ENCODE measurements at places on chromosomes 4 and X.

DNA sequence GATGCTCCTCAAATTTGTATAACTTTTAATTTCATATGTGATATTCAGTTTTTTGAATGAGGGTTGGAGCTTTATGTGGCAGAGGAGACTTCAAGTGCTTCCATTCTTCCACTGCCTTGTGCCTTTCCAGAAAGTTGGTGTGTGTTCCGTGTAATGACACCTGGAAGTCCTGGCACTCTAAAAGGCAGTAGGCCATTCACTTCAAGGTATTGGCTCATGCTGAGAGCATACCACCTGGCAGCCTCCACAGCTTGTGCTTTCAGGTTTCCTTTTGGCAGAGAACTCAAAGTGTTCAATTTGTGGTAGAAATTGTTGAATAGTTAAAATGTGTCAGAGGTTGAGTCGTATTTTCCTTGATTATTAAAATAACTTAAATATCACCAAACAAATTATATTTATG, 49.6 kb downstream of the GRIA2 start:
- no peak for DNase-seq

GRCh38 chr4:176635372-176636261, 157.1 kb downstream of the VEGFC start:
- no peak for DNase-seq

DNA sequence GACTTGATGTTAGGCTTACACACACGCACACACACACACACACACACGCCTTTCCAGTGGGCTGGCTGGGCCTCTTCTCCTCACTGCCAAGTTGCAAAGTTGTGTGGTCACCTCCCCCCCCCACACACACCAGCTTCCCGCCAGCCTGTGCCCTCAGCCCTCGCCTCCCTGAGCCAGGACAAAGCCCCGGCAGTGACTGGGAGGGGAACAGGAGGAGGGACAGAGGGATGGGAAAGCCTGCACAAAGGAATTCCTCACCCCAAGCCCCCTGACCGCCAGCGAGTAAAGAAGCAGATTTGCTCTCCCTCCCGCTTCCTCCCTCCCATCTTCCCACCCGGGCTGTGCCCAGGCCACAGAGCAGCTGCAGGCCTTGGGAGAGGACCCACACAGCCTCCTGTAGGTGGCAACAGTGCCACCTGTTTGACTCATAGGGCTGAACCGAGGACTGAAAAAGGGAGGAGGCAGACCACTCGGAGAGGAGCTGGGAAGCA, at the start of gene GDPD2:
TSS of gene GDPD2 (plus strand) at position 464 of the 491 bp plus-strand sequence. CDS start 1,671 bp downstream, outside the sequence.
- no peak for DNase-seq

- DNase-seq, result no peak
These were observed 52.0 kb upstream of the HS3ST1 start for GRCh38 chr4:11480683-11481082.

DNA sequence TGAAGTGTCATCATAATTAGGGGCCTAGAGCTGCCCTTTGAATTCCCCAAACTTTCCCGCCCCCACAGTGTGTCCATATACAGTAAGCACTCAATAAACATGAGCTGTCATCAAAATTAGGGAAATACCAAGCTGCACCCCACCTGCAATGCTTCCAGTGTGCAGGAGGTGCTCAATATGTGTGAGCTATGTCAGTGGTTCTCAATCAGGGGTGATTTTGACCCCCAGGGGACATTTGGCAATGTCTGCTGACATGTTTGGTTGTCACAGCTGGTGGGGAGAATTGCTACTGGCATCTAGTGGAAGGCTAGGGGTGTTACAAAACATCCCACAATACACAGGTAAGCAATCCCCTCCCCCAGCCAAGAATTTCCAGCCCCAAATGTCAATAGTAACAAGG, 748 bp downstream of the CFP start:
- no peak for DNase-seq

- DNase-seq, result no peak
These were observed 146.8 kb downstream of the PTTG2 start for GRCh38 chr4:38106886-38107514.

GRCh38 chr4:29588617-29589016, 1131.6 kb upstream of the PCDH7 start:
- no peak for DNase-seq

DNA sequence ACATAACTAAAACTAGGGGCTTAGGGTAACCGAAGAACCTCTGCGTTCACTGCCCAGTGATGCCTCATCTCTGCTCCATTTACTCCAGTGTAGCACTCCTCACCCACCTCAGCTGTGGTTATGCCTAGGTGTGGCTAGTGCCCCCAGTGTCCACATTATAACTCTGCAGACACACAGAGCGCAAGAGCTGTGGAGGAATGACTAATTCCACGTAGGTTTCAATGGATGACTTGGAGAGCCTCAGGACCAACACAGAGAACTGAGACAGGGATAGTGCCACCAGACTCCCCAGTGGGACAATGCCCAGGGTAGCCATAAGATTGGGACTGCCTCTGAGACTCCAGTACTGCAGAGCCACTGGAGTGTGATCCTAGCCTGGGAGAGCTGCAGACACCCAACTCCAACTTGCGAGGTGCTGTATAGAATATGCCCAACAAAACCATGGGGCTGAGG, 542.4 kb upstream of the DIPK2B start:
- no peak for DNase-seq

DNA sequence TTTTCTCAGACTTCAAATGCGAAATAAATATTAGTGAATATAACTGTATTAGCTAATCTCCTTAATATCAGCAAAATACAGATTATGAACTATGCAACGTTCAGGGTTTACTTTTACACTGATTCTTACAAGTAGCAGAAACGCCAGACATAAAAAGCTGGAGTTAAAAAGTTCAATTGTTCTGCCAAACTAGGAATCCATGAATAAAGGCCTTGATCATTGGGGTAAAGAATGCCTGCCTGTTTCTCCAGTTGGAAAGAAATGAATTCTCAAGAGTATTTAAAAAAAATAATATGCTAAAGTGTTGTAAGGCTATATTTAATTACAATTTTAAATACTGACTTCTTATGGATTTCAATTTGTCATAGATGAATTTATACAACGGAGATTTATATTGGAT, 612.2 kb downstream of the DMD start:
- DNase-seq, result no peak

- no peak for DNase-seq
These were observed 603.2 kb downstream of the STIM2 start for GRCh38 chr4:27463816-27464215.

DNA sequence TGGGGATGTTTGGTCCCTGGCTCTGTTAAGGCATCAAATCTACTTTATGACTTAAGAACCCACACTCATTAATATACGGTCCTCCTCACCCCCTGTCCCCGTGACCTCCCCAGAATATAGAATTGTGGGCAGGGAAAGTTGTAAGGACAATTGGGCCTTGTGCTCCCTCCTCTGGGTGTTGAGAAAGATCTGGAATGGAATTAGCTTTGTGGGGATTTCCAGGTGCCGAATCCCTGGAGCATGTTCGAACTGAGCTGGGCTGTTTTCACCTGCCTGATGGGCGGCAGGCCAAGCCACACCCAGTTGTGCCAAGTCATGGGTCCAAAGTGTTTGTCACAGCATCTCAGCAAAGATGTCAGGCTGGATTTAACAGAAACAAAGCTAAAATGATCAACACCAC, 349.3 kb upstream of the KLF3 start:
- no peak for DNase-seq

DNA sequence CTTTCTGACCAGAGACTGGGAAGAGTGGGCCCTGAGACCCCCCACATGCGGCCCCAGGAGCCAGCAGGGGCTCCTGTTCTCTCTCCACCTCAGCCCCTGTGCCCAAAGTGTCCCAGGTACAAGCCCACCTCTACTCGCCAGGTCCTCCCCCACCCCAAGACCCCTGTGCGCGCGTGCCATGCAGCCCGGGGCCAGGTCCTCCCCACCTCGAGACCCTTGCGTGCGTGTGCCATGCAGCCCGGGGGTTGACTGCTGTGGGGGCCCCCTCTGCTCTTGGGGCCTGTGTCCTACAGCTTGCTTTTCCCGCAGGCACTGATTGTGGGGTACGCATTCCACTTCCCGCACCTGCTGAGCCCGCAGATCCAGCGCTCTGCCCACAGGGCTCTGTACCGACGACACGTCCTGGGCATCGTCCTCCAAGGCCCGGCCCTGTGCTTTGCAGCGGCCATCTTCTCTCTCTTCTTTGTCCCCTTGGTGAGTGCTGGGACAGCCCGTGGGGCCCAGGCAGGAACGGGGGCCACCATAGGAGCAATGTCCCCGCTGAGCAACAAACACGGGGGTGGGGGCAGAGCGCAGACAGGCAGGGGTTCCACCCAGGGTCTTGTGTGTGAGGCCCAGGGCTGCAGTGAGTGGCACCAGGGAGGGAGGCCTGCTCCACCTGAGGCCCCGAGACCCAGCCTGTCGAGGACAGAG, 20.3 kb downstream of the DGKQ start:
- no peak for DNase-seq

DNA sequence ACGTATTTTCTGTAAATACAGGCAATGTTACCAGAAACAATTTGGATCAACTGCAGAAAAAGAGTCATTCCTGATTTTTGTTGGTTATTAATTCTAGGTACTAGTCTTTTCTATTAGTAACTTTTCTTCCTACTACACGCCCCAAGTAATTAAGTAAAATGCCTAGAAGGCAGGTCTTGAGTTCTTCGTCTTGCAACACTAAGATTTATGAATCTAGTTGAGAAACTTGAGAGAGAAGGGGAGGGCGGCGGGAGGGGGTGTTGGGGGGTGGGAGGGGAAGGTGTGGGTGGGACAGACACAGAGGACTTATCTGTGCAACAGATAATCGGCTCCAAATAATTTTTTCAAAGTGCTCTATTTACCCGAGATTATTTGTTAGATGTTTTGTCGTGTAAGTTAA, 3.0 kb downstream of the RAP2C start:
- no peak for DNase-seq

- DNase-seq, result no peak
These were observed 1450.7 kb upstream of the TENM3 start for GRCh38 chr4:180792541-180792940.

DNA sequence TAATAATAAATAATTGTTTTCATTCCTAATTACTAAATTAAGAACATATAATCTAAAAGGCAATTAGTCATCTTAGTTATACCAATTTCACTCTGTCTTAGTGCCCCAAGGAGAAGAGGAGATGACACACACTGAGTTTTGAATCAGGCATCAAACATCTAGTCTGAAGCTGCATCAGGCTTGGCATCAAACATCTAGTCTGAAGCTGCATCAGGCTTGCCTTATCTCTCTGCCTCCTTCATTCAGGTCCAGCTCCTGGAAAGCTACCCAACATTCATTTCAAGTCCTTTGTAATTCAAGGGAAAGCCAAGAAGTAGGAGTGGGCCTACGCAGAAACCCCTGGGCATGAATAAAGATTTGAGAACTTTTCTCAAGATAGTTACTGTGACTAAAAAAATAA, 62.2 kb downstream of the SH3RF1 start:
- DNase-seq, result no peak

DNA sequence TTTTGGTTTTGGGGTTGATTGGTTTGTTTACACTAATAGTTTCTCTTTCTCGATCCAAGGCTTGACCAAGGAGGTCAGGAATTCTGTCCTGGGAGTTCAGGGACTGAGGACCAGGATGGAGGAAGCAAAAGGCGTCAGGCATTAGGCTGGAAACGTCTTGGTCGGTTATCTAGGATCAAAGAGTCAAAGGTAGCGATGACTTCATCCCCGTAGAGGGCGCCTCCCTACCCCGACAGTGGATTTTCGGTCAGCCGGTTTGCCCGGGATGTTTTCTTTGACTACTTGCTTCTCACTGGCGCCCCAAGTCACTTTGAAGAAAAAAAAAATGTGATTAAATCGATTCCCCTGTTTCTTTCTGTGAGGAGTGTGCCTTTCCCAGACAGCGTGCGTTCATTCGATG, 980 bp upstream of the FHDC1 start:
- DNase-seq, result no peak

DNA sequence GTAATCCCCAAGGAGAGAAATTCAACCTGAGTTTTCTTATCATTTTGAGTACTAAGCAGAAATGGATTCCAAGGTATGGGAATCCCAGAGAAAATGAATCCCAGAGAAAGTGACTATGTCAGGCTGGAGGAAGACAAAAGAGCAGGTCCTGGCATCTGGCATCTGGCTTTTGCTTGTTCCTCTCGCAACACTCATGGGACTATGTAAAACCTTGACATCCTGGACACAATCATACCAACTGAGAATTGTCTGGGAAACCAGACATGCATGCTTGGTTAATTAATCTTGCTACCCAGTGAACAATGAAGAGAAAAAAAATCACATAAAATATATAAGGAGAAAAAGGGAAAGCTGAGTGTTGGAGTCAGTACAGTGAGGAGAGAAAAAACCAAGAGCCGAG, 12.9 kb downstream of the DCAF8L1 start:
- DNase-seq, result no peak

GRCh38 chr4:71074452-71075299, 81.2 kb downstream of the DCK start:
- DNase-seq, result no peak

DNA sequence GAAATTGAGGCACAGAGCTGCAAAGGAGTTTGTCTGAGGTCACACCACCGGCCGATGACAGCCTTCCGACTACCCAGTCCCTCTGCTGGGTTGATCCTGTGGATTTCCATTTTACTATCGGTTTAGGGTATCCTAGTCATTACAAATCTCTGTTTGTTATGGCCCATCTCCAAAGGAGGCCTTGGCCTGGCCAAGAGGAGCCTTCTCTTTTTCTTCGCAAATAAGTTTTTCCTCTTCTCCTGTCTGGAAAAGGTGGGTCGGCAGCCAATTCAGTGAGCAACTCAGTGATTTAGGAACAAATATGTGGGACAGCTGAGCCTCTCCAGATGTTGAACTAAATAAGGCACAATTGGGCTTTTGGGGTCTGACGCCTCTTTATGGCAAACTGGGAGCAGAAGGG, 169.2 kb upstream of the RBPJ start:
- DNase-seq, result no peak

GRCh38 chr4:600850-601515, 24.4 kb upstream of the PDE6B start:
- no peak for DNase-seq

GRCh38 chr4:84503495-84504437, 4.7 kb upstream of the NKX6-1 start:
- no peak for DNase-seq

DNA sequence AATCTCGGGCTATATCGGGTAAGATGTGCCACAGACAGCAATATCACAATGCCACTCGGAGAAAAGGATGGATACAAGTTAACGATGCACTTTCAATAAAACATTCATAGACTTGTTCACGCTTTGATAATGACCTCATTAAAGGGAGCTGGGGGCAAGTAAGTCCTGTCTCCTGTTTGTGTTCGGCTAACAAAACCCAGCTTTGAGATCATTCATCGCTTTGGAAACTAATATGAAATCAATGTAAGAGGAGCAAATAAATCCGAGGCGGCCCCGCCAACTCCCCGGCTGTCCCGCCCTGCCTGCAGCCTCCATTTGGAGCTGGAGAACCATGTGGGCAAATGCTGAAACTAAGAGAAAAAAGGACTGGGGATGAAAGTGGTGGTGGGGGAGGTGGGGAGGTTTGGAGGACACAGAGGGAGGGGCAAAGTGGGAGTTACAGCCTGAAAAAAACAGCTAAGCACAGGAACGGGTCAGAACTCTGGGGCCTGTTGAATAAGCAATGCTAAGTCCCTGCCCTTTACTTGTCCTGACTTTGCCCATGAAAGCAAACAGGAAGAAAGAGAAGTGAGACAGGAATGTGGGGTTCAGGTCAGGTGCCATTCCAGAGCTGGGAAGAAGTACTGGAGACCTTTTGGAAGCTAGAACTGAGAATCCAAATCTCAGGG, 3.5 kb upstream of the GSX2 start:
- no peak for DNase-seq
